Globus pallidus (tissue), 1 donor: ENCODE measurements at places on chromosomes 2 and 18.
A peak's percentile ranks its signal among the peaks of the same experiment; 100 is the strongest.

DNA sequence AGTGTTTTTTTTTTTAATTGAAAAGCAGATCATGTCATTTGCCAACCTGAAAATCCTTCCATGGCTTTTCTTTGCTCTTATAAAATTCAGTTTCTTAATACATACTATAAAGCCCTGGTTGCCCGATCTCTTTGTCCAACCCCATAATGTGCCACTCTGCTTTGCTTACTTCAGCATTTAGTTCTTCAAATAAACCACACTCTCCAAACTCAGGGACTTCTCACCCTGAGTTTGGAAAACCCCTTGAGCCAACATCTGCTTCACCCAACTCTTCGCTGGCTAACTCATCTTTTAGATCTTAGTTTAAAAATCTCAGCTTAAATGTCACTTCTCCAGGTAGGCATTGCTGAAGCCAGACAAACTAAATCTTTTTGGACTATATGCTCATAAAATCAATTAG is 1.3 kb upstream of the STAT1 start:
- DNase-seq: no peak

- peak; percentile 11 for DNase-seq
Observed at GRCh38 chr18:59821983-59822382, 77.8 kb upstream of the PMAIP1 start.

DNA sequence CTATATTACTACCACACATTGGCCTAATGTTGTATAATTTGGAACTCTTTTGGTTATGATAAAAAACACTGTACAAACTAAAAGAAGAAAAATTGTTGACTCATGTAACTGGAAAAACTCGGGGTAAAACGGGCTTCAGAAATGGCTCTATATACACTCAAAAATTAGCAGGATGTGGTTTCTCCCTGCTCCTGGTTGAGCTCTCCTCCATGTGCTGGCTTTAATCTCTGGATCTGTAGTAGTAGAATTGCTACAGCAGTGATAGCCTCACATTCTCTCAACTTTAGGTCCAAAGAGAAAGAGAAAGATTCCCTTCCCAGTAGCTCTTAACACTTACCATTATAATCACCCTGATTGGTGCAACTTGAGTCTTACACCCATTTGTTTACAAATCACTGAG is 274.9 kb upstream of the GALNT5 start:
- DNase-seq: no peak

GRCh38 chr2:105368759-105369408 is 30.0 kb downstream of the FHL2 start:
- no peak for DNase-seq

GRCh38 chr2:229738024-229738625 is 23.8 kb upstream of the DNER start:
- DNase-seq: no peak

GRCh38 chr2:218880102-218880858 is at the start of gene WNT10A:
WNT10A (plus strand) TSS chr2:218880852; CDS start chr2:218880996, 144 bp downstream.
- no peak for DNase-seq

DNA sequence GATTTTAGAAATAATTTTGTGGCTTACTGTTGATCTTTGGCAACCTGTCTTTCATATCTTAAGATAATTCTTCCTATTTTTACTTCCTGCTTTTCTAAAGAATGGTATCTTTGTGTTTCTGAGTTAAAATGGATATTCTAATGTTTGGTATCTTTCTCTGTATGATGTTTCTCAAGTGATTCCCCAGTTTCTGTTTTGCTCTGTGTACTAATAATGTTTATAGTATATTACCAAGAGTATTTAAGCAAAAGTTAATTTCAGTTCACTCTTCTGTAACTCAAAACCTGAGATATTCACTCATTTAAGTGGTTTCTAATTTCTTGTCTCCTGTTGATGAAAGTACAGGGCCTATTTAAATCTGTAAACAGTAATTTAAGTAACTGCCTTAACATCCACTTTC is 58.3 kb downstream of the CCDC150 start:
- no peak for DNase-seq

DNA sequence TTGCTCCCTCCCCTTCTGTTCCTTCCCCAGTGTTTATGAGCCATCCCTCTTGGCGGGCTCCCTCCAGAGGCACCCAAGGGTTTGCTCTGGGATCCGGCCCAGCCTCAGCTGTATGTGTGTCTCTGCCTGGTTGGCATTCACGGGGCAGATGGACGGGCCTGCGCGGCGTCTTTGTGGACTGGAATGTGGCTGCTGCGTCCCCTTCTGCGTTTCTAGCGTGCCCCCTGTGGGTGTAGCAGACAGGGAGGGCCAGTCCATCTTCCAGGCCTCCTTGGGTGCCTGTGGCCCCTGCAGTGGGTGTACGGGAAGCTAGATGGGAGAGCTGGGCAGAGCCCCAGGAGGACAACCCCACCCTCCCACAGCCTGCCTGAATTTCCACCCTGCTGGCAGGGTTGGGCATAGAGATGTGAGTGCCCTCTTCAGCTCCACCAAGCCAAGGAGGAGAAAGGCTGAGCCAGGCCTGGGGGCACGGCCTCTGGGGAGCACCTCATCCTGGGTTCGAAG is 15.7 kb downstream of the GPC1 start:
- DNase-seq: peak; percentile 52
